ENCODE measurements at places on chromosomes 16 and 17.

DNA sequence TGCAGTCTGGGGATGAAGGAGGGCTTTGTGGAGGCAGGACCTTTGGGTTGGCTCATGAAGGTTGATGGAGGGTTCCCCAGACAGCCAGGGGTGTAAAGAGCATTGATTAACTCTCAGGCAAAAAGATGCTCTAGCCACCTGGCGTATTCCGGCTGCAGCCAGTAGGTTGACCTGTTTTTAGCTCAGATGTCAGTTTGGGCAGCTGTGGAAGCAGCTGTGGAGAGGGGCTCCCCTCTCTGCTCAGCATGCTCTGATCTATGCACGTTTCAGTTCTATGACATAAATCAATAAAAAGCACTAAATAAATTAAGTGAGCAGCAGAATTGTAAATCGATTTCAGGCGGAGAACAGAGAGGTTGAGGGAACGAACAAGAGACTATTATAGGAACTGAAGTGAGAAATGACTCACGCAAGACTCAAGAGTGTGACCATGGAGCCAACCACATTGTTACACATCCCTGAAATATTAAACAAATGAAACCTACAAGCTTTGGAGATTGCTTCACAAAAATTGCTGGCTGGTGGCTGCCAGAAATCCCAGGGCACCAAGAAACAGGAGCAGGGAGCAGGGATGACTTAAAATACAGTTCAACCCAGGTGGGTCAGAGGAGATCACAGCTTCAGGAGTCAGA lies 111.9 kb downstream of the GSG1L start:
- DNase-seq, result no peak

- no peak for DNase-seq
These were observed 116.5 kb downstream of the SOCS1 start for GRCh38 chr16:11139326-11140097.

- no peak for DNase-seq
These were observed 487.5 kb upstream of the SALL1 start for GRCh38 chr16:51638339-51639135.

- DNase-seq, result no peak
These were observed 37.2 kb downstream of the CCDC42 start for GRCh38 chr17:8707332-8708024.

DNA sequence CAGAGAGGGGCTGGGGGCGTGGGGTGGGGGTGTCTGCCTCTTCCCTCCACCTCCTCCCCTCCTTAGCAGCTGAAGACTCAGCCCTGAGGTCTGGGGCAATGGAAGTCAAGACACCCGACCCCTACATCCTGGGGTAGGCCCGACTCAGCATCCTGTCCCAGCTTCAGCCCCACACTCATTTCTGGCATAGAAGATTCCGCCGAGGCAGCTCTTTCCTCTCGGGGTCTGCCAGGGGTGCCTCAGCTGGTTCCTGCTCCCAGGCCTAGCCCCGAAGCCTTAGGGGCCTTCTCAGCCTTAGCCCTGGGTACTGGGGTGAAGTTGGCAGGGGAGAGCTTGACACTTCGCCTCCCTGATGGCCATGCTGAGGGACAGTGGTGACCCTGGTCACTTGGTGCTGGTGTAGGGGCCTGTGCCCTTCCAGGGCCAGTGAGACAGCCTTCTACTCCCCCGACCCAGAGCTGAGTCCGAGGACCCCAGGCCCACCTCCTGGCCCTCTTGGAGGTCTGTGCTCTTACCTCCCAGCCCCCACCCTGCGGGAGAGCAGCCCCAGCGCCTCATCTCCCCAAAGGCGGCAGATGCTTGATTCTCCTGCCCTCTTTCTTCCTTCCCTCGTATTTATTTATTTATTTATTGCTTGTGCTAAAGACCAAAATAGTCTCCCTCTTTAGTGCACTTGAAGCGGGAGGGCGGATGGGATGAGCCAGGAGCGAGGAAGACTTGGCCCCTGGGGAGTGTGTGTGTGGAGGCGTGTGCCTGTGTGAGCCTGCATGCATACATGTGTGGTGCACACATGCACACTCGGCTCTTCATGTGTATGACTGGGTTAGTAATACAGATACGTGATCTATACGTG lies 42.5 kb downstream of the KCNJ12 start:
- DNase-seq, result no peak

- DNase-seq, result no peak
These were observed 1.3 kb downstream of the TLCD3A start for GRCh38 chr17:733743-734142.

GRCh38 chr17:57138956-57139576 lies 54.0 kb downstream of the AKAP1 start:
- no peak for DNase-seq

DNA sequence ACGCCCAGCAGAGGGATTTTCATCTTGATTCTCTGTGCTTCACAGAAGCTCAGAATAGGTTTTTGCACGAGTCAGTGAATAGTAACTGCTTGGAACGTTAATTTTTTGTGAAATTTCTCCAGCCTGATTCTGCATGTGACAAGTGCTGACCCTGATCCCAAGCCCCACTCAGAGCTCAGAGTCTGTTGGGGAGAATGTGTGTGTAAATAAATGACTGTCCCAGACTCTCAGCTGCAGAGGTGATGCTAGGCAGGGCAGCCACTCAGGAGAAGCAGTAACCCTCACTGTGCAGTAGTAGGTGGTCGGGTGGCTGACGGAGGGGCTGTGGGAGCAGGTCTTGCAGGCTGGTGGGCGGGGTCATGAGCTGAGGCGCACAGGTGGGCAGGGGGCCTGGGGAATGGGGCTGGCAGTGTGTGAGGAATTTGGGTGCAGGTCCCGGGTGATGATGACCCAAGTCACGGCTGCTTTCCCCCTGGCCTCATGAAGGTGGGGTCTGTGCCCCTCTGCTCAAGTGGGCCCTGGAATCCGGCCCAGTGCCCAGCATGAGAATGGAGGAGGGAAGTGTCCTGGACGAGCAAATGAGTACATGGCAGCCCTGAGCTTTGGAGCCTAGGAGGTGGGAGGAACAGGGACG lies 16.3 kb upstream of the FOXK2 start:
- DNase-seq, result no peak

GRCh38 chr17:2433696-2434095 lies 32.8 kb upstream of the MNT start:
- no peak for DNase-seq

- no peak for DNase-seq
These were observed 10.6 kb downstream of the PEMT start for GRCh38 chr17:17580662-17581470.

- no peak for DNase-seq
These were observed 23.2 kb downstream of the LITAF start for GRCh38 chr16:11563493-11564040.

GRCh38 chr17:76434870-76435269 lies 18.1 kb downstream of the UBE2O start:
- no peak for DNase-seq

DNA sequence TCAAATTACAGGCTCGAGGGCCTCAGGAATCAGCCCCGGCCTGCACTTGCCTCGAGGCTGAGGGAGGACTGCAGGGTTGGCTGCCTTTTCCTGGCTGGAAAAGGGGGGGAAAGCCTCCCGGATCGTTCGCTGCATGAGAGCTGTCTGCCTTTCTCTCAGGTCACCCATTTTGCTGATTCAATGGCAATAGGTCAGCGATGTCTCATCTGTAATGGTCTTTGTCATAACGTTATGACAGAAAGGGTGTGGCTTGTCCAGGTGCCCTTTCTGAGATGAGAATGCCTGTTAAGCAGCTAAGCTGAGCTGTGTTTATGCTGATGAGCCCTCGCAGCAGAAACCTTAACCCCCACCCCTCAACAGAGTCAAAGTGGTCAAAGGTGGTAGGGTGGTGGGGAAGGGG lies 81.8 kb downstream of the AKAP1 start:
- DNase-seq, result no peak

GRCh38 chr16:56983211-56983751 lies 6.1 kb upstream of the NLRC5 start:
- DNase-seq, result no peak

DNA sequence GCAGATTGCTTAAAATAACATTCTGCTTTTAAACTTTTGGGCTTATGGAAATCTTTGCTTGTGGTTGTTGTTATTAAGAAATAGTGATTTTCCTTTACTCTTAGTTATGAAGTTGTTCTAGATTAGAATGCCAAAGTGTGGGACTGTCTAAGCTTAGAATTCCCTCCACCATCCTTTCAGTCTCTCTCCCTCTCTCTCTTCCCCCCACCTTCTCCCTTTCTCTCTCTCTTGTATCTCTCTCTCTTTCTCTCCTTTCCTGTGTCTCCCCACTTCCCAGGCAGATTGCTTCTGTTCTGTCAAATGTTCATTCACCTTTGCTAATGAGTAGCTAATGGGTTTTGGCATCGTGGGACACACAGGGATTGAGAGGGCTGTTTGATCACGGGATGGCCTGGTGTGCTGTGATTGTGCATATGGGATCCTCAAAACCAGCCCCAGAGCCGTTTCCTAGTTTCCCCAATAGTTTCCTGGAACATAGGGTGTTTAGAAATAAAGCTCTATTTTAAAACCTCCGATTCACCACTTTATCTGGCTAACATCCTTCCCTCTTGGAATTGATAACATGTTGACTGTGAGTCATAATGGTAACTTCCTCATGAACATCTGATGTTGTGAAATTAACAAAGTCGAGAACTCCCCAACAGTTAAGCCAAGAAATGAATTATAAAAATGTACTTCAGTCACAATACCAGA lies 502.6 kb downstream of the TMEM114 start:
- DNase-seq, result no peak

- DNase-seq, result no peak
These were observed 37.7 kb downstream of the XYLT1 start for GRCh38 chr16:17432901-17433576.

DNA sequence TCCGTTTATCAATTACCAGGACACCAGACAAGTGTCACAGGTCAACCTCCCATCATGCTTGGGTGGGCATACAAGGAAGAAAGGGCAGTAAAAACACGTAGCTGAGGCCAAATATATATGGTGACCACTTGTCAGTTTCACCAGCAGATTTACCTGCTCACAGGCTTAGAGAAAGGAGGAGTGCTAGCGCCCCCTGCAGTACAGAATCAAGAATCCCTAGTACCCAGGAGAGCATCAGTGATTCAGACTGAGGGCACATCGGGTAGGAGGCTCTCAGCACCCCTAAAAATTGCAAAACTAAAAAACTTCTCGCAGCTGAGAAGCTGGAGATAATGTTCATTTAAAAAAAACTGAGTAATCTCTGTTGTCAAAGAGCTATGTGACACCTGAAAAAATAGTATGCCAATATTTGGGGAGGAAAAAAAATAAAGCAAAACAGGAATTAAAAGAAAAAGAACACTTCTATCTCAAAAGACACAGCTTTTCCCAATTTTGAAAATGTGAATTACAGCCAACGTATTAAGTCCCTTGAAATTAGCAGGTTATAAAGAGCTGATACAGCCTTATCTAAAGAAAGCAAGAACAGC lies 21.2 kb upstream of the MON1B start:
- peak; percentile 19 for DNase-seq

- no peak for DNase-seq
These were observed 13.3 kb upstream of the SBK1 start for GRCh38 chr16:28279006-28279405.

GRCh38 chr16:20178297-20178696 lies 104.6 kb upstream of the GPR139 start:
- DNase-seq, result no peak

- no peak for DNase-seq
These were observed 65.9 kb downstream of the TANGO6 start for GRCh38 chr16:68909099-68909733.

DNA sequence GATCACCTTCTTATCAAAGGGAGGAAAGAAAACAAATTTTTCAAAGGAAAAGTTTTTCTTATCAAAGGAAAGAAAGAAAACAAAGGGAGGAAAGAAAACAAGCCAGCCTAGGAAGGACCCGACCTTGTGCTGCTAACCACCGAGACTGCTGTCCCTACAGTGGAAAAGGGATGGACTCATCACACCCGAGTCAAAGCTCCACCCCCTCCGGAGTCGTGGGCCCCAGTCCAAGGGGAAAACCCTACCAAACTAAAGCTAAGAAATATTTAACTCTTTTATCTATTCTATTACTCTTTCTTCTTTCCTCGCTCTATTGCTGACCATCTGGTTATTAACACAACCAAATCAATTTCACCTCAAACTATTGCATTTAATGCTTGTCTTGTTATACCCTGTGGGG lies 6.1 kb upstream of the ENDOV start:
- DNase-seq, result no peak

DNA sequence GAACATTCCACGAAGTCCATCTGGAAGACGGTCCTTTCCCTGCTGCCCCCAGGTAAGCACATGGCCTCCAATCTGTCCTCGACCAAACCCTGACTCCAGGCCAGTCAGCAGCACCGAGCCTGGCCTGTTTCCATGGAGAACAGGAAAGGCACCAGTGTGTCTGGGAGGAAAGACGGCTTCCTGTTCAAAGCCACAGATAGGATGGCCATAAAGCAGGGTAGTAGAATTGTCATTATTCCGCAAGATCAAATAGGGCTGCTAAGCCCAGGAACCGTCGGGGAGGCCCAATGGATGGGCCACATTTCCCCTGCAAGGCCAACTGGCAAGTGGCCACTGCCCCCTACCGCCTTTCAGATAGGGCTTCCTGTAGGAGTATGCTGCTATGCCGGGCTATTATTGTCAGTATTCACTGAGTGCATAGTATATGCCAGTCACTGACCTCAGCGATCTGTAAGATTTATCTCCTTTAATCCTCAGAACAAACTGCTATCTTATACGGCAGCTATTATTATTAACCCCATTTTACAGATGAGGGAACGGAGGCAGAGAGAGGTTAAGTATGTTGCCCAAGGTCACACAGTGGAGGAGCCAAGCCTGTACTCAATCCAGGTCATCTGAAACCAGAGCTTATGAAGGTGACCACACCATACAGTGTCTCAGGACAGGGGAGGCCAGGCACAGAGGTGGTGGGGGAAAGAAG lies 23.0 kb upstream of the PLCG2 start:
- DNase-seq, result no peak
